ENCODE measurements at places on chromosomes 1 and 21. TPM values are rescaled to one million over a fixed set of nuclear protein-coding genes. Genes with fewer than 3 reads are reported as not detected.

DNA sequence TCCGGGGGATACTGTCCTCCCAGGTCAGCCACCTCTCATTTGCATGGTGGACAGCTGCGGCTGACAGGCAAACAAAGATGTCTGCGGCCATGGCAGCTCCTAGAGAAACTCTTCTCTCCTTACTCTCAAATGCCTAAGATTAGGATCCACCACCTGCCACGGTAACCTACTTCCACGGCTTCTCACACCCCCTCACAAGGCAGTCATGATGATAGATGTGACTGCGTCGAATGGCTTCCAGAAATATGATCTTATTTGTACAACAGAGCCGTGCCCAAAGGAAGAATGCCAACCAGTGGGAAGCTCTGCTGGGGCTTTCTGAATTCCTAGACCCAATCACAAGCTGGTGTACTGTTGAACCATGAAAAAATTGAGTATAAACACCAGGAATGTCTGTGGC is 73.4 kb downstream of the BACE2 start:
- no peak overlapping the region for H3K4me3 ChIP-seq
- H3K4me1 ChIP-seq: no peaks in the 10 kb centered on the region
- DNase-seq: no peak
- no peaks in the 10 kb centered on the region for H3K27me3 ChIP-seq

UBE2U gene
- total RNA-seq: not detected

DNA sequence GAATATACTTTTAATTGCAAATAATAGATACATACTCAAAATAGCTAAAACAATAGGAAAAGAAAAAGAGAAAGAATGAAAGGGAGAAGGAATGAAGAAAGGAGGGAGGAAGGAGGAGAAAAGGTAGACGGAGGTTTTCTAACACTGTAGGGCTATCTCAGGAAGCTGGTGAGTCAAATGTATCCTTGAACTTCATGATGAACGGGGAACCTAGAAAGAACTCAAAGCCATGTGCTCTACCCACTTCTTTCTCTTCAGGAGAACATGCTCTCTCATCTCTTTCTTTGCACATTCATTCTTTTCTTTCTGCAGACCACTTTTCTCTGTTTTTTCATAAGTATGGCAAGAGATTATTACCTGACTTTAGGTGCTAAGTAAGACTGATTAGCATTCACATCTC is 37.3 kb upstream of the ZNF644 start:
- no peaks in the 10 kb centered on the region for H3K27me3 ChIP-seq
- H3K4me1 ChIP-seq: peaks cover 8% of the 10 kb centered on the region
- no peak overlapping the region for H3K4me3 ChIP-seq
- DNase-seq: no peak

GRCh38 chr1:78437941-78438340 is 52.8 kb upstream of the PTGFR start:
- H3K4me3 ChIP-seq: no peak overlapping the region
- no peaks in the 10 kb centered on the region for H3K36me3 ChIP-seq
- H3K4me1 ChIP-seq: no peaks in the 10 kb centered on the region
- no peak for DNase-seq

- DNase-seq: no peak
- H3K4me3 ChIP-seq: no peak overlapping the region
- no peaks in the 10 kb centered on the region for H3K27me3 ChIP-seq
These were observed 30.4 kb upstream of the LBR start for GRCh38 chr1:225458222-225458631.

ESPN gene
- total RNA-seq: 13.5 TPM

DNA sequence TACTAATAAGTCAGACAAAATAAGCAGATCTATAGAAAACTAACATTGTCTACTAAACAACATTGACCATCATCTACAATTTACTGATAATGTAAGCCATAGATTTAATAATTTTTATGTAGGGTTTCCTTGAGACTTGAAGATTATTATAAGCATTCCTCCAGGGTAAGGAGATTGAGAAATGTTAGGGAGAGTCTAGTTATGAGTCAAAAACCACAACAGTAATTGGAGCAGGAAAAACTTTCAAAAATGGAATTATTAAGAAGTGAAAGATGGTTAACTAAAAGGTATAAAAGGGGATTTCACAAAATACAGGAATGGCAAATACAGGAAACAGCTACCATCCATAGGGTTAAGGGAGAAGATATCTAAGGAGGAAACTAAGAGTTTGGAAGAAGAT is 12.4 kb upstream of the UHMK1 start:
- no peak overlapping the region for H3K4me3 ChIP-seq
- no peak overlapping the region for H3K27ac ChIP-seq
- H3K4me1 ChIP-seq: no peaks in the 10 kb centered on the region
- H3K36me3 ChIP-seq: no peaks in the 10 kb centered on the region

DNA sequence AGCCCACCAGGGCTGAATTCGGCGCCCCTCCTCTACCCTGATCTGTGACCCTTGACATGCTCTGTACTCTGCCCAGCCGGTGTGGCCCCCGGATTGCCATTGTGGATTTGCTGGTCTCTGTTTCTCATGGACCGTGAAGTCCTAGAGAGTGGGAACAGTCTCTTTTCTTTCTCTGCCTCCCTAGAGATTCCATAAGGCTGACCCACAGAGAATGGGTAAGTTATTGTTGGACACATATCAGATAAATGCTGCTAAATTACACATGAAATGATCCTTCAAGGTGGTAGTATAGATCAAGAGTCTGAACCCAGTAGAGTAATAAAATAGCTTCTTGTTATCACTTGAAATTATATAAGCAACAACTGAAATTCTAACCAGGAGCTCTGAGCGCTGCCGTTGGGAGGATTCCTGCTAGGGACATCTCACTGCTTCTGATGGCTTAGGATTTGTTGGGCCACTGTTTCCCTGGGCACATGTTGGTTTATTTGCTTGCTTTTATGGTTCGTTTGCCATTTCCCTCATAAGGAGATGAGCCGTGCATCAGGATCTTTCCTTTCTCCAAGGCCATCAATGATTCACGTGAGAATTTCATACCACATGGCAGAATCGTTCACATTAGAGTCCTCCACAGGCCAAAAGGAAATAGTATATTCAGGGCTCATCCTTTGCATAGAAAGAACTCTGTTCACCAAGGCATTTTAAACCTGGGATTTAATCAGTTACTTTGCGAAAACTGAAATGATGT is 111.9 kb downstream of the ZBTB18 start:
- no peaks in the 10 kb centered on the region for H3K27me3 ChIP-seq
- H3K4me1 ChIP-seq: no peaks in the 10 kb centered on the region
- H3K4me3 ChIP-seq: no peak overlapping the region
- no peak for DNase-seq
- H3K36me3 ChIP-seq: no peaks in the 10 kb centered on the region

GRCh38 chr1:45730780-45731319 is 19.6 kb downstream of the IPP start:
- no peaks in the 10 kb centered on the region for H3K36me3 ChIP-seq
- no peak overlapping the region for H3K4me3 ChIP-seq
- H3K4me1 ChIP-seq: no peaks in the 10 kb centered on the region
- DNase-seq: no peak
- H3K27me3 ChIP-seq: no peaks in the 10 kb centered on the region

DRAXIN gene
- 0.17 TPM for total RNA-seq

TMEM82 gene
- not detected for total RNA-seq

DNA sequence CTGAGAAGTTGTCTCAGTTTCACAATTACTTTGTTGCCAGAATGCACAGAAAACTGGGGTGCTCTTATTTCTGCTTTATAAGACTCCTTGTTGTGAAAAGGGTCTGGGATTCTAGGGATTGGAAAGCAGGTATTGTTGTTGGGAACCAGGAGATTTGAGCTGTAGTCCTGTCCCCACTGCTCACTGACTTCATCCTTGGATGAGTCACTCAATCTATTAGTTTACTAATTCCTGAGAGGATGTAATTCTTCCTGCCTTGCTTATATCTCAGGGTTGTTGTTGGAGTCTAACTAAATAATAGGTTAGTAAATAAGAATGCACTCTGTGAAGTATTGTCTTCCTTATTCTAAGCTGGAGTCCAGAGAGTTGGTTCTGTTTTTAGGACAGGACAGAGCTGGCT is 172.5 kb upstream of the GALNT2 start:
- no peak overlapping the region for H3K4me3 ChIP-seq
- no peaks in the 10 kb centered on the region for H3K27me3 ChIP-seq
- H3K27ac ChIP-seq: no peak overlapping the region
- H3K4me1 ChIP-seq: no peaks in the 10 kb centered on the region

TARDBP gene
- 195 TPM for total RNA-seq

DNA sequence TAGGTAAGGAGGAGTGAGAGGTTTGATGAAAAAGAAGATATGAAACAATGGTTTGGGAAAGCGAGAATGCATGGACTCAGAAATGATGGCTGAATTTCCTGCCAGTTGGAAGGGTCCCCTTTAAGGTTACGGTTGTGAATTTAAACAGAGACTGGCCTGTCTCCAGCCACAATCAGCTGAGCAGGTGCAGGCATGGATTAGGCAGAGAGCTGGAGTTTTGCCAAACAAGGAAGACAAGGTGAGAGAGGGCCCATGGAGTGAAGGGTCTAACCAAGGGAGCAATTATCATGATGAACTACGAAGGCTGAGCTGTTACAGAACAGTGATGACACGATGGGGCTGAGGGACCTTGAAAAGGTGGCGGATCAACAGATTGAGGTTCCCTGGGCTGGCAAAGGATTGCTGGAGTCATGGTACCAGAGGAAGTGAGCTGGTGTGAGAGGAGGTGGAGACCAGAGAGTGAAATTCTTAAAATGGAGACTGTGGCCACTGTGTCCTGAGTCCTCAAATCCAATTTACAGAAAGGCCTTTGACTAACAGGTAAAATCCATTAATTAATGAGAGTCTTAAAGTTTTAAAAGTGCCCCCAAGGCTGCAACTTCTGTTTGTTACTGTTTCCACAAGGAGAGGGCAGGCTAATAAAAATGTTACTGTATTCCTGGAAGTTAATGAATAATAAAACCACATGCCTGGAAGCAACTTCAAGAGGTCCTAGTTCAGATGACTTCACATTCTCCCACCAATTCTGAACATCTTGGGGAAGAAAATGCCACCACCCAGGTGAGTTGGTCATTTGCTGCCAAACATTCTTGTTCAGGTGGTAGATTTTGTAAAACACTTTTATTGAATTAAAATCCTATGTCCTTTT is 41.5 kb downstream of the LHX9 start:
- H3K4me3 ChIP-seq: no peak overlapping the region
- no peak overlapping the region for H3K27ac ChIP-seq
- no peaks in the 10 kb centered on the region for H3K27me3 ChIP-seq
- no peak for DNase-seq
- no peaks in the 10 kb centered on the region for H3K4me1 ChIP-seq

GRCh38 chr1:68459796-68460195 is 10.0 kb upstream of the RPE65 start:
- H3K27me3 ChIP-seq: no peaks in the 10 kb centered on the region
- no peaks in the 10 kb centered on the region for H3K4me1 ChIP-seq
- DNase-seq: no peak
- H3K36me3 ChIP-seq: no peaks in the 10 kb centered on the region
- H3K4me3 ChIP-seq: no peak overlapping the region

GRCh38 chr1:95653618-95654017 is 419.6 kb downstream of the RWDD3 start:
- DNase-seq: no peak
- H3K4me1 ChIP-seq: no peaks in the 10 kb centered on the region
- no peak overlapping the region for H3K4me3 ChIP-seq

DNA sequence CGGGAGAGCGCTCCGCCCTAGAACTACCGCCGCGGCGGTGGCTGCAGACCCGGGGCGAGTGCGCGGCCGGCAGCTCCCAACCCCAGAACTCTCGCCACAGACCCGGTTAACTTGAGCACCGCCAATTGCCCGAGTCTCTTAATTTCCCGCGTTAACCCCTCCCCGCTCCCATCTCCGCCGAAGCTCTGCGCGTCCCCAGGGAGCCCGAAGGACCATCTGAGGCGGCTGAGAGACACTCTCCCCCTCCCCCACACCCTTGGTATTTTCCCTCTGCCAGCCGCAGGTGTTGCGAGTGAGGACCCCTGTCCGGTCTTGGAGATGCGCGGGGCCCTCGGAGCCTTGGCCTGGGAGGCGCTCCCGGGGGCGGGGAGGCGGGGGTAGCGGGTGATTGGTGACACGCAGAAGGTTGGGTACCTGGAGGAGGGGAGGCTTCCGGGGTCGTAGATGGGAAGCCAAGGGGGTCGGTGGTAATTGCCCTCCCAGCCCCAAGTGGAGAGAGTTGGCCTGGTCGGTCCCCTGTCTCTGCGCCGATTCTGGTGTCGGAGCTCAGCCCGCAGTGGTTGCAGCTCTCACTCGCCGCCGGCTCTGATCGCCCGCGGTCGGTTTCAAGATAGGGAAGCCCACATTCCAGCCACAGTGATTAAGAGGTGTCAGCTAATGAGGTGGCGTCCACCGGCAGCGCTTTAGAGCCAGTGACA is 858 bp upstream of the SUSD4 start:
- no peak overlapping the region for H3K4me3 ChIP-seq
- no peaks in the 10 kb centered on the region for H3K36me3 ChIP-seq
- H3K27ac ChIP-seq: no peak overlapping the region
- no peaks in the 10 kb centered on the region for H3K27me3 ChIP-seq

- H3K4me1 ChIP-seq: no peaks in the 10 kb centered on the region
- DNase-seq: no peak
- H3K27ac ChIP-seq: no peak overlapping the region
- H3K36me3 ChIP-seq: no peaks in the 10 kb centered on the region
- H3K27me3 ChIP-seq: no peaks in the 10 kb centered on the region
These were observed 16.5 kb upstream of the RNF220 start for GRCh38 chr1:44388551-44388950.

GRCh38 chr1:206082831-206083695 is 30.1 kb downstream of the RHEX start:
- DNase-seq: no peak
- H3K27ac ChIP-seq: no peak overlapping the region
- no peaks in the 10 kb centered on the region for H3K36me3 ChIP-seq
- no peaks in the 10 kb centered on the region for H3K27me3 ChIP-seq

DNA sequence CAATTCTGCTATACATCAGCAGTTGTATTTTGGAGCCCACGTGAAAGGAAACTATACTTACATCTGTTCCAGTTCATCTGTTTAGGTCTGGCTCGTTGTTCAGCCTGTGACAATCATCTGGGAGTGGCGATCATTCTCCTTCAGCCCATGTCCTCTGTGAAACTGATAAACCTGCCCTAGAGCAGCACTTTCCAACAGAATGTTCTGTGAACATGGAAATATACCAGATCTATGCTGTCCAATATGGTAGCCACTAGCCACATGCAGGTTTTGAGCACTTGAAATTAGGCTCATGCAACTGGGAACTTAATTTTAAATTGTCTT is 24.5 kb upstream of the COQ8A start:
- H3K4me3 ChIP-seq: no peak overlapping the region
- DNase-seq: no peak
- H3K27ac ChIP-seq: no peak overlapping the region
- no peaks in the 10 kb centered on the region for H3K4me1 ChIP-seq

GRCh38 chr1:63928186-63929105 is 154.6 kb downstream of the ROR1 start:
- H3K36me3 ChIP-seq: no peaks in the 10 kb centered on the region
- no peak for DNase-seq
- H3K4me1 ChIP-seq: no peaks in the 10 kb centered on the region
- H3K27ac ChIP-seq: no peak overlapping the region

DNA sequence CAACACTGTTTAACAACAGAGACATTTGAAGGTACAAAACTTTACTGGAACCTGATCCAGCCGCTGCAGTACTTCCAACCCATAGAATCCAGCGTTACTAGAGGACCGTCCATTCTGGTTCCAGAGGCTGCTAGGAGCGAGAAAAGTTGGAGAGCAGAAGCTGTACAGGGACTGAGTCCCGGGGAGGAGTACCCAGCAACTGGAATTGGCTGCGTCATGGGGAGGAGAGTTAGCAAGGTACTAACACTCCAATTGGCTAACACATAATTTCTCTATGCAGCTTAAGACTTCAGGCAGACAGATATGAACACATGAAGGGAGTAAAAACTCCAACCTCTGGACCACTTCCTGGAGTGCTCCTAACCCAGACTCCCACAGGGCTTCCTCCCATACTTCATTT is 2.1 kb upstream of the QSOX1 start:
- DNase-seq: no peak
- H3K27me3 ChIP-seq: no peaks in the 10 kb centered on the region
- H3K27ac ChIP-seq: no peak overlapping the region
- H3K36me3 ChIP-seq: no peaks in the 10 kb centered on the region
- H3K4me3 ChIP-seq: no peak overlapping the region
- H3K4me1 ChIP-seq: peaks cover 27% of the 10 kb centered on the region

Measured in CD4-positive, alpha-beta memory T cell (primary cell).